Stimulated activated CD4-positive, alpha-beta T cell treated with anti-CD3 and anti-CD28 coated beads, Interleukin-1b, Interleukin-23, amount 100 ng/mL, for 24 hours (primary cell): ENCODE measurements at places on chromosomes 2 and 18.

GRCh38 chr2:182585001-182585400, 131.1 kb upstream of the DNAJC10 start:
- no peak for DNase-seq

DNA sequence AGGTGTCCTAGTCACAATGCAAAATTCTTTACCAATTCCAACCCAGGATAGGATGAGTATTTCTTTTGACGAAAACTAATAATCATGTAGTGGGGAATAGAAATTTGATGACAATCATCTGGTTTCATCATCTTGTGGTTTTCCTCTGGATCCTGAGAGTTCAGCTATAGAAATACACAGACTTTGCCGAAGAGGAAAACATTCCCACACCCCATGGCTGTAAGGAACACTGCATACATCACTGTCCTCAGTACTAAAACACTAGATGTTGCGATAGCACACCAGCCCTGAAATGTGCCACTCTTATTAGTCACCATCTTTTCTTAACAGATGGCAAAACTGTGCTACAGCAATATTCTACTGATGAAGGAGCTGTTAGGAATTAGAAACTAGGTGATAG, 29.4 kb downstream of the CERKL start:
- no peak for DNase-seq

DNA sequence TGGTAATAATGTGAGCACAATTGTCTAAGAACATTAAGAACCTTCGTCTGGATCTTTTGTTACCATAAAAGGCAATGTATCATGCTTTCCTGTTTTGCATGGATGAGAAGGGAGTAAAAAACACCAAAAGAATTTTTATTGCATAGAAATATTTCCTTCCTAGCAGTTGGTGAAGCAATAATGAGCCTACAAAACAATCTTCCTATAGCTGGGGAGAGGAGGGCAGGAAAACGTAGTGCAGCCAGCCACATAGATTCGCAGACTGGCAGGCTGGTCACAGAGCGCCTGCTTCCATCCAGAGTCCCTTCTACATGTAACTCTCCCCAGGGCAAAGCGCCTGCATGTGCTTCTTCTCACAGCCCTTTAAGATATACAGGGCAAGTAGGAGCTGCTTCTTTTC, 190.4 kb downstream of the BABAM2 start:
- DNase-seq, result no peak

GRCh38 chr2:214410918-214411554, at the start of gene VWC2L:
VWC2L (plus strand) TSS chr2:214411054; CDS start chr2:214414194, 3,140 bp downstream.
- no peak for DNase-seq

DNA sequence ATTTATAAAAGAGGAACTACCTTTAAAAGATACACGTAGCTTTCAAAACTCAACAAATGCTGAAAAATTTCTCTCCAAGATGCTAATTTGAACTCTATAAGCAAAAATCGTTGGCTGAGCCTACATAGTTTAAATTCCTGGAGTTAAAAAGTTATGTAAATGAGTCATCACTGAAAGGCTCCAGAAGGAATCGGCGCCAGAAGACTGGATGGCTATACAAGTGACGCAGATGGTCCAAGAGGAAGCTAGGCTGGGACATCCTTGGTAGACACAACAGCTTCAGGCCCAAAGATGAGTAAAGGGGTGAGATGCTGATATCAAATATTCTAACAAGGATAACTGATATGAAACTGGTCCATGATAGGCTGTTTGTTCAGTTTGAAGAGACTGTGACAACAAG, 22.8 kb upstream of the DNAH6 start:
- no peak for DNase-seq

GRCh38 chr2:119517433-119517832, 6.8 kb downstream of the SCTR start:
- no peak for DNase-seq

DNA sequence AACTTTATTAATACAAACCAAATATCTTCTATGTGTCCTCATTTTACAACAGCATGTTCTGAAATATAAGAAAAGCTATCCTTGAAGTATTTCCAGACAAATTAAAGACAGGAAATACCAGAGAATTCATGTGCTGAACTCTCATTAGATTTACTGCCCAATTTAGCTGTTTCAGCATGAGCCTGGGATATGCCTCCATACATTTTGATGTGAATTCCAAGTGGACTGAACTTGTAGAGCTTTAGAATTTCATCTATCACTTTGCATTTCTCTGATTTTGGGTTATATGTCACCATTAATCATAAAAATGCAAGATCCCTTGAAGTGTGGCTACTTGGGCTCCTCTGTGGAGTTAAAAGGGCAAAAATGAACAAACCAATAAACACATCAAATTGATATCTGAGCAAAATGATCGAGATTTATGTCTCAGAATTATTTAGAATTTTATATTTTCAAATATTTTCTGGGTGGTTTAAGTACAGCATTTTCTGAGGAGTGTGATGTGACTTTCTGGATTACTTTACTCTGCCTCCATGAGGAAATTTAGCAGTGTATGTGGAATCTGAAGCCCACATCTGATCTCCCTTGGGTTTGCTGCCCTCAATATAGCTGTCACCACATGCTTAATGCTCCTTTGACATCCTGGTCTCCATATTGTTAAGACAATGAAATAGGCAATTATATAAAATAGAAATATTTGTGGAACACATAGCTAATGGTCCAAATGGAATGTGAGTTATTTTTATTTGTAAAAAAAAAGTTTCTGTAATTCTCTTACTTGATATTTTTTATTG, 206.6 kb upstream of the RBMS1 start:
- no peak for DNase-seq

DNA sequence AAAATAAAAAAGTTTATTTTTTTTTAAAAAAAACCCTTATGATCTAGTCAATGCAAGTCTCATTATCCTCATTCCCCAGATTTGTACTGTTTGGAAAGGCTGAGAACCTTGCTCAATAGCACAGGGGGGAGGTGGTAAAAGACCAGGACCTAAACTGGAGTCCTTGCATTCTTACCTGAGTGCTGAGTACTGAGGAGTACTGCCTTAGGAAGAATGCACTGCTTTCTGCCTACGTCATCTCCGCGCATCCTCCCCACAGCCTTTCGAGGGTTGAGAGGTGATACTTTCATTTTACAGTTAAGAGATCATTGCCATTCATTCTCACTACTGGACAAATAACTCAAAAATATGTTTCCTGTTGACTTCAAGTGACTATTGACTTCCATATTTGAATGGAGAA, 73.8 kb downstream of the MAP3K20 start:
- peak; percentile 2 for DNase-seq

- DNase-seq, result no peak
These were observed 27.4 kb upstream of the C2orf69 start for GRCh38 chr2:199883474-199884212.

DNA sequence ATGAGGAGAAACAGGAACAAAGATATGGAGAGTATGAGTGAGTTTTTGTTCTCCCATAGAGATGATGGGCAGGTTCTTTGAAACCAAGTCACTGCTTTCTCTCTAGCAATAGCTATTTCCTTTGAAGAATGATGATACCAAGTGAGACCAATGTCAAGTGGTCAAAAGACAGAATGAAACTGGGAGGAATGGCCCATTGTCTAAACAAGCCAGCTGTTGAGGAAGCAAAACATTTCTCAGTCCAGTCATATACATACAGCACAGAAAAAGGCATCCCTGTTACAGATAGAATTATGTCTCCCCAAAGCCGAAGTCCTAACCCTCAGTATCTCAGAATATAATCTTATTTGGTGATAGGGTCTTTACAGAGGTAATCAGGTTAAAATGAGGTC, 66.1 kb upstream of the EPC2 start:
- no peak for DNase-seq

DNA sequence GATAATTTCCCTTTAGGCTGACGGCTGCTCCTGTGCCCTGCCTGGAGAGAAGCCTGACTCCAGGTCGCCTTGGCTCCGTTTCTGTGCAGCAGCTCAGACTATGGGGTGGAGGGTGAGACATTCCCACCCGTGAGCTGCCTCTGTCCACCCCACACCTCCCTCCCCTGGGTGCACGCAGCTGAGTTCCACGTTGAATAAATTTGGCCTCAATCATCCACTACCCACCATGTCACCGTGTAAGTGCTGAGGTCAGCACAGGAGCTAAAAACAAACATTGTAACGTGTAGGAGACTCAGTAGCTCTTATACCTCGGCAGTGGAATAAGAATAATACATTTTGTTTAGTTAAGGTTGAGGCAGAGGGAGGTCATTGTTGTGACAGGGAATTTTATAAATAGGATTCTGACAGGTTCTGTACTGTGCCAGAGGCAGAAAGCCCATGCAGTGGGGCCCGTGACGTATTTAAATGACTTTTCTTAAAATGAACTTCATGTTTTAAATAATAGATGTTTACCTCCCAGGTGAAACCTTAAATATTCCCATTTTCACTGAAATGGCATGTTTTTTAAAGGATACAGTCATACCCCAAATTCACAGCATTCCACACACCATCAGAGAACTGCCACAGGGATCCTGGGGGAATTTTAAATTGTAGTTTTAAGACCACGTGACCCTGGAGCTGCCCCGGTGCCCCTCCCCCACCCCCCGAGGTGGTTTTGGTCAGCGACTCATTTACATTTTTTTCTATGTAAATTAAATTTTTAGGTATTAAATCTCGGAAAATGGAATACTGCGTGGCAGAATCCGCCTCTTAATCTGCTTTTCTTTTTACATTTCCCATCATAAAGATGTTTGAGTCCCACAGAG, 50.2 kb downstream of the NFATC1 start:
- DNase-seq, result no peak

DNA sequence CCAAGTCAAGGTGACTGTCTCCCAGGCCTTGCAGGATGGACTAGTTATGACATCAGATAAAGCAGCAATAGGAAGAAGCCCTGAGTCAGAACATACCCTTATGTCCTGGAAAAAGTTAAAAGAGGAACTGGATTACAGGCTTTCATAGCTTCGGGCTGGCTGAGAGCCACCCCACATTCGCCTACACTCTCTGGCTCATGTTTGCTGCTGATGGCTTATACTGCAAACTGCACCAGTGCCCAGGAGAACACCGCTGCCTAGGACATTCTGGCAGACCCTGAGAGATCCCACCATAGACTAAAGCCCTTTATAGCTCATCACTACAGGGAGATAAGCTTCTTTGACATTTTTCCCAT, 20.3 kb downstream of the SLC8A1 start:
- no peak for DNase-seq

DNA sequence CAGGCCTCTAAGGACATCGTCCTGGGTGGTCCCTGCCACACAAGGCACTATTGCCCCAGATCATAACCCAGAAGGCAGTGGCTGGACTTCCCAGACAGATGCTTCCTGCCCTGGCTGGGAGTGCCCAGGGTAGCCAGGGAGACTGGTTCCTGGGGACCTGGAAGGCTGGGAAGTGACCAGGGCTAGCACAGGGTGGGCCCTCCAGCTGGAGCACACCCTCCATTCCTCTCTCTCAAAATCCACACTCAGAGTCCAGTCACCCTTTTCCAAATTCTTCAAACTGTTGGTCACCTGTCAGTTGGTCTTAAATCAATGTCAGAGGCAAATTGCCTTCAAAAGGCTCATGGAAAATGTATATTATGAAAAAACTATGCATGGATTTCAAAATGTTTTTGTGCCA, 11.6 kb upstream of the TUBB6 start:
- no peak for DNase-seq

- no peak for DNase-seq
These were observed 8.5 kb downstream of the AGAP1 start for GRCh38 chr2:235502336-235502735.

DNA sequence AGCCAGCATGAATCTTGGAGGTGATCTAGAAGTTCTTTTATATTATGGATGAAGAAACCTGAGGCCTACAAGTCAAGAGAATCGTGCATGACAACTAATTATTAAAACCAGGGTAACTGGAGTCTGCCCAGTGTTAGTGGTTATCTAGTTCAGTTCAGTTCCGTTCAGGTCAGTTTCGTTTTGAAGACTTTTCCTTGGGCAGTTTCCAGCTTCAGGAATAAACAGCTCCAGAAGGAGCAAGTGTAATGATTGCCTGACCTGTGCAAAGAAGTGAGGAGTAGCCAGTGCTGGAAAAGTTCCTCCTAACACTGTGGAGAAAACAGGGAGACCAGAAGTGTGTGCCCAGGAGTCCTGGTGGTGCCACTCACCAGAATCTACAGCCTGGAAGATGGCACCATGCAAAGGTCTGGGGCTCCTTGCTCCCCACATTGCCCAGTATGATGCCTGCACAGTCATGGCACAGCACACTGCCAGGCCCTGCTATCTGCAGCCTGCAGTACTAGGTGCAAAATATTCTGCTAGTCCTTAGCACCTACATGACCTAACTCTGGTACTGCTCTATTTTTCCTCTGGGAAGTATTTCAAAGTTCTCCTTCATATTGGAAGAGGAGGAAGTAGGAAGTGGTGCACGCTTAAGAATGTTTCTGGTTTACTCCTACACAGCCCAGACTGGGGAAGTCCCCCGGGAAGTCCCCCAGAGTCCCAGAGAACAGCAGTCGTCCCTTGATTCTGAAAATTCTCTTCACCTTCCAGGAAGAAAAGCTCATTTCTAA, 65.8 kb downstream of the SUMO1 start:
- DNase-seq, result no peak

DNA sequence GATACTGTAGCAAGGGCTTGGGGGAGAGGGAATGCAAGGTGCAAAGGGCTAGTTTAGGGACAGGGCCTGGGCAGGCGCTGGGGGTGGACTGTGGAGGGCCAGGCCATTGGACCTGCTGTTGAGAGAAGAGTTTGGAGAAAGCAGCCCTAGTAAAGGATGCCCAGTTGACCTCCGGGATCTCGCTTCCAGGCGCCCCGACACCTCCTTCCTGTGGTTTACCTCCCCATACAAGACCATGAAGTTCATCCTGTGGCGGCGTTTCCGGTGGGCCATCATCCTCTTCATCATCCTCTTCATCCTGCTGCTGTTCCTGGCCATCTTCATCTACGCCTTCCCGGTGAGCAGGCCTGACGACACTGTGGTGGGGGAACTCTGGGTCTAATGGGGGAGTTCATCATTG, 229.0 kb downstream of the DYSF start:
- DNase-seq, result no peak
